ENCODE measurements at places on chromosomes 16 and 17.

DNA sequence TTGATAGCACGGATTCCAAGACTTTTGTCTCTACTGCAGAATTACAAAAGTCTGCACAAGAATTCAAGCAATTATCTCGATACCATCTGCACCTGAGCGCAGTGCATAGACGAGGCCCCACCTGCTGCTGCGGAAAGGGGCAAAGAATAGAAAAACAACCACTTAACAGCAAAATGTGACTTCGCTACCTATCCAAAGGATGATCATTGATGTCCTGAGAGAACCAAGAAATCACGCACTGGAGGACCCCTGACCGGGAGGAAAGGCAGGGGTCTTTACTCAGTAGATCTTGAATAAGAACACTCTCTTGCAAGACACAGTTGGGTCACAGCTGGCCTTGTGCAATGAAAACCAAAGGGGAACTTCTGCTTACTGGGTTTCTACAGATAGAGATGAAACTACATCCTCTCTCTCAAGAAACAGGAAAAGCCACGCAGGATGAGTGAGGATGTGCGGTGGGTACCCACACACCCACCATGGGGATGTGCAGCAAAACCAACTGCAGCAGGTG, 147.4 kb upstream of the RPH3AL start:
- no peak for DNase-seq

GRCh38 chr16:29849505-29849904, 13.5 kb downstream of the CDIPT start:
- DNase-seq: no peak

DNA sequence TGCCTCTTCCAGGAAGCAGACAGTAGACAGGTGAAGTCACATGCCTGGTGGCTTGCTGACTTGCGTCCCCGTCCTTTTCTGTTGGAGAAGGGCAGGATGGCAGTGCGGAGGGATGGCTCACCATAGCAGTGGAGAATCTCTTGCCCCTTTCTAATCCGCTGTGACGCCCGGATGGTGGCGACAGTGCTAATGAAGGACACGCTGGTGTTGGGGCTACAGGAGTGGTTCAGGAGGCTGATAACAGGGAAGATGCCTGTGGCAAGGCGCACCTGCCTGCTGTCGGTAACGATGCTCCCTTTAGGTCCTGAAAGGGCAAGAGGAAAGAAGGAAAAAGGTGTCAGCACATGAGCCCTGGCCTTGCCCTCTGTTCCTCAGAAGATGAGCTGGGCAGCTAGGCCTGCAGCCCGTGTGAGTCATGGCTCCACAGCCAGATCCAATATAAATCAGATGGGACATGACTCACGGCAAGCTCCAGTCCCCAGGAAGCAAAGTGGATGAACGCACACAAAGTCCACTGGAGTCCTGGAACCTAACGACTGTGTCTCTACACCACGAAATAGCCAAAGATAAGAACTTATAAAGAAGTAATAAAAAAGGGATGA, 25.5 kb downstream of the SERPINF1 start:
- no peak for DNase-seq

DNA sequence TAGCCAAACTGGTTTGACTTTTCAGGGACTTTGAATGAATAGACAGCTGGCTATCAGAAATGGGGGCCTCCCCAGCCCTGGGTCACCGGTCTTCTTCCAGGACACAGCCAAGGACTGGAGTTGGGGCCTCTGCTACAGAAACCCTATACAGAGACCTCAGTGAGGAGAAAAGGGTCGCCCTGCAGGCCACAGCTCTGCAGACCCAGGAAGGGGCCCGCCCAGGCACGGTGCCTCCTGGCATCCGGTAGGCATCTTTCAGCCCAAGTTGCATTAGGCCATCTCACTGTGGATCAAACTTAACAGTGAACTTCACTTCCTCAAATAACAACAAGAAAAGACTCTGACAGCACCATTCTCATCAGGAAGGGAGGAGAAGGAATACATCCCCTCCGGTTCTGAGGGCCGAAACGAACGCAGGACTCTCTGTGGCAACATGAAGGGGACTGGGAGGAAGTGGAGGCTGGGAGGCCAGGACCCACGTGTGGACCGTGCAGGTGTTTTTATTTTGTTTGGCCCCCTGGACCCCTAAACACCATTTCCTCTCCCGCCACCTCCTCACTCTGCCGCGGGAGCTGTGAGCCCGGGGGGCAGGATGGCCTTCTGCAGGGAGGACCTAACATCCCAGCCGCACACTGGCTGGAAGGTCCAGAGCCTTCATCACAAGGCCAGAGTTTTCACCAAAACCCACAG, 7.2 kb downstream of the SLC38A10 start:
- no peak for DNase-seq

DNA sequence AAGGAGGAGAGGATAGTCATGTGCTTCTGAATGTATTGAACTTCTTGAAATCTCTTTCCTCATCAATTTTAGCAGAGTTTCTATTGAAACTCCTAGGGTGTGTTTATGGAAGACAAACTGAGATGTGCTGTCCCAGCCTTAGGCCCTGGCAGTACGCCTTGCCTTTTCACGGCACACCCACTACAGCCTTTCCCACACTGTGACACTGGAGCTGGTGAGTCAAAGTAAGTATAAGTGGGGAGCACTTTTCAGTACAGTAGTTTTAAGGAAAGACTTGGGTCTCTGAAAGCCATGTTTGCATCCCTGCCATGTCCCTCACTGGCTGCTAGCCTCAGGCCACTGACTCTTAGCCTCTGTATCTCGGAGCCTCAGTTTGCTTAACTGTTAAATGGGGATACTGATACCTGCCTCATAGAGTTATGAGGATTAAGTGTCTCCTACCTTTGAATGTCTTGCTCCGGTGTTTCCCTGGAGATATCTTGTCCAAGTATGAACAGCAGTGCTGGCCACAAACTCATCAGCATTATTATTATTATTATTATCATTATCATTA, 144.7 kb upstream of the CRHR1 start:
- DNase-seq: no peak

GRCh38 chr16:46688101-46688653, 801 bp downstream of the VPS35 start:
- DNase-seq: no peak

All from right kidney (tissue), 9 donors.